ENCODE measurements at places on chromosomes 11 and 22.

DNA sequence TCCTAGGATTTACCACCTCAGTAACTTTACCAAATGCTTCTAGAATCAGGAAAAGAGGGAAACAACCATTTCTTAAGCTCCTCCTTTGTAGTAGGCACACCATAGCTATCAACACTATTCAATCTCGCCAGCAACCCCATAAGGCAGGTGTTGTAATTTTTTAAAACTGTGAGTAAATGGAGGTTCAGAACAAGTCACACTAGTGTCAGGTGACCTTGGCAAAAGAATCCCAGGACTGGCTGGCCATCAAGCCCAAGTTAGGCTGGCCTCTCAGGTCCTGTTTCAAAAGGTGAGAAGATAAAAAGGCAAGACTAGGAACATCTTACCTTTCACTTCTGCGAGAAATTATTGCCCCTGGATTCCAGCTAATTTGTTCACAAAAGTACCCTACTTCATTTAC is 713 bp downstream of the TOP3B start:
- DNase-seq, result no peak

DNA sequence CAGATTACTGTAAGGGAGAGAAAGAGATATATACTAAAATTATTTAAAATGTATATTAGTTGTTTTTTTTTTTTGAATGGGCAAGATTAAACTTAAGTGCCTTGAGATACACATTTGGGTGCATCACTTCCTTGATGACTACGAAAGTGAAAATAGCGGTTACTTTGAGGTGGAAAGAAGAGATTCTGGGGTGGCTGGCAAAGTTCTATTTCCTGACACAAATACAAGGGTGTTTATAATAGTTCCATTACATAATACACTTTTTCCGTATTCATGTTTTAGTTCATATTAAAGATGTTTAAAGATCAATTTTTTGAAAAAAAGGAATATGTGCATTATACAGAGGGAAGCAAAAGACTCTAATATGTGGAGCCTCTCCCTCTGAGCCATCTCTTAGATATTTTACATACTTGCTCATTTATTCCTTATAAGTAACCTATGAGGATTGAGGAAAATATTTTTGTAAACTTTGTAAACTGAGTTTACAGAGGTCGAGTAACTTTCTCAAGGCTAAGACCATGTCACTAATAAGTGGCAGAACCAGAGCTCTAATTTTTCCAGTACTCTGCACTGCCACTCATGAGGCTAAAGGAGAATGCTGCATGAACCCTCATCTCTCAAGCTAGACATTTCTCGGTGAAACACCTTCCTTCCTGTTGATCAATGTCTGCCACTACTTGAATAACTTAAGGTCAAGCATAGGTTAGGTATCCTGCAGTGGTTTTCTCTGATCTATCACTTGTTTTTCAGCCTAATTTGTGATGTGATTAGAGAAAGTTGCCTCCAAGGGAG is 58.6 kb downstream of the DDIAS start:
- no peak for DNase-seq

DNA sequence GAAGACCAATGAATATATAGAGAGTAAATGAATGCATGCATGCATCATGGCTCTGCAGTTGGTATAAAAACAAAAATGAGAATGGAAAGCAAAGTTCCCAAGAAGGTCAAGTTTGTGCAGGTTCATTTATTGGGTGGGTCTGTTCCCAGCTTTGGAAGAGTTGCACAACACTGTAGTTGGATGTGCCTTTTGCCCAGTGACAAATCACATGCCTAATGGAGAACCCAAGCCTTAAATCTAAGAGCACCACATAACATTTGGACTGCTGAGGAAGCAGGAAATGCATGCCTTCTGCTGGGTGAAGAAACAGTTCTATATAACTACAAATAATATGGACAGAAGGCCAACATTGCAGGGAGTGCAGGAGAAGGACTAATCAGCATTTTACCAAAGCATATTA is 30.6 kb downstream of the PRCP start:
- DNase-seq, result no peak

GRCh38 chr11:26204101-26204500 is 127.8 kb upstream of the ANO3 start:
- DNase-seq, result no peak

GRCh38 chr11:1348146-1348795 is 38.8 kb upstream of the TOLLIP start:
- no peak for DNase-seq

- DNase-seq, result no peak
Observed at GRCh38 chr11:118064956-118065355, 11.9 kb upstream of the TMPRSS4 start.

DNA sequence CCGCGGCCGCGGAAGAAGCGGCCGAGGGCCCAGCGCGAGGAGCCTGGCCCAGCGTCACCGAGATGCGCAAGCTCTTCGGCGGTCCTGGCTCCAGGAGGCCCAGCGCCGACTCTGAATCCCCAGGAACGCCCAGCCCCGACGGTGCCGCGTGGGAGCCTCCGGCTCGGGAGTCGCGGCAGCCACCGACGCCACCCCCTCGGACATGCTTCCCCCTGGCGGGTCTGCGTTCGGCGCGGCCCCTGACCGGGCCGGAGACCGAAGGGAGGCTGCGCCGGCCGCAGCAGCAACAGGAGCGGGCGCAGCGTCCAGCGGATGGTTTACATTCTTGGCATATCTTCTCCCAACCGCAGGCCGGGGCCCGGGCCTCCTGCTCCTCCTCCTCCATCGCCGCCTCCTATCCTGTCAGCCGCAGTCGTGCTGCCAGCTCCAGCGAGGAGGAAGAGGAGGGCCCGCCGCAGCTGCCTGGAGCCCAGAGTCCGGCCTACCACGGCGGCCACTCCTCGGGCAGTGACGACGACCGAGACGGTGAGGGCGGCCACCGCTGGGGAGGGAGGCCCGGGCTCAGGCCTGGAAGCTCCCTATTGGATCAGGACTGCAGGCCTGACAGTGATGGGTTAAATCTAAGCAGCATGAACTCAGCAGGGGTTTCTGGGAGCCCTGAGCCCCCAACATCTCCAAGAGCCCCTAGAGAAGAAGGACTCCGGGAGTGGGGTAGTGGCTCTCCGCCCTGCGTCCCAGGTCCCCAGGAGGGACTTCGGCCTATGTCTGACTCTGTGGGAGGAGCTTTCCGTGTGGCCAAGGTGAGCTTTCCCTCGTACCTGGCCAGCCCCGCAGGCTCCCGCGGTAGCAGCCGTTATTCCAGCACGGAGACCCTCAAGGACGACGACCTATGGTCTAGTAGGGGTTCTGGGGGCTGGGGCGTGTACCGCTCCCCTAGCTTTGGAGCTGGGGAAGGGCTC is 1.2 kb downstream of the ARHGEF17 start:
- DNase-seq, result no peak

DNA sequence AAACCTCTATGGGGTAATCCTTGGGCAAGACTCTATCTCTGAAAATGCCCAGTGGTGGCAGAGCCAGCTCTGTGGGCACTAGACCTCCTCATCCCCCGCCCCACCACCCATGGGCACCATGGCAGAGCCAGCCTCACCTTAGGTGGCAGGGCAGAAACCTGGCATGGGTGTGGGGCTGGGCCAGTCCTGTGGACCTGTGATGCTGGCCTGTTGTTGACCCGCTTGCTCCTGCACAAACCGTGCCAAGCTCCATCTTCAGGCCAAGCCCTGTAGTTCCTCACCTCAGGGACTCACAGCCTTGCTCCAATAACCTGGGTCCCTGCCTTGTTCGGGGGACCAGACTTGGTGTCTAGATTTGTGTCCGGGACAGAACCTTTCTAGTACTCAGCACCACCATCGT is 8.9 kb upstream of the SERPINH1 start:
- no peak for DNase-seq

GRCh38 chr11:127862406-127862805 is 725.0 kb downstream of the ETS1 start:
- DNase-seq, result no peak

DNA sequence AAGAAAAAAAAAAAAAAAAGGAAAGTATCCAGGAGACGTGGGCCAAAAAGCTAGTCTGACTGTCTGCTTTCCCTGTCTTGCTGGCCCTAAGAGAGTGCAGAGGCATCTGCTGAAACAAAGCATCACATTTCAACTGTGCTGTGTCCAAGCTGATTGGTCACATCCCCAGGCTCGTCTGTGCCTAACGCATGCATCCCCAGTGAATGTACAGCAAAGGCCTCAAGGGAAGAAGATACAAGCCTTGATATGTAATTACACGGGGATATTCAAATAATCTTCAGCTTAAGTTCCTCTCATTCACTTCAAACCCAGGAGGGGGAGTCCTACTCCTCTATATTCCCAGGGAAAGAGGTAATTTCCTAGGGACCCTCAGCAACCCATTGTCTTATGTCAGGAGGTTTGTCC is 5.4 kb upstream of the SORL1 start:
- no peak for DNase-seq

- DNase-seq, result no peak
Observed at GRCh38 chr11:59578369-59578768, 37.2 kb downstream of the OSBP start.

GRCh38 chr22:20399866-20400605 is 6.1 kb downstream of the ZNF74 start:
- DNase-seq, result no peak

- no peak for DNase-seq
Observed at GRCh38 chr11:69914286-69915150, 95.3 kb upstream of the FGF3 start.

DNA sequence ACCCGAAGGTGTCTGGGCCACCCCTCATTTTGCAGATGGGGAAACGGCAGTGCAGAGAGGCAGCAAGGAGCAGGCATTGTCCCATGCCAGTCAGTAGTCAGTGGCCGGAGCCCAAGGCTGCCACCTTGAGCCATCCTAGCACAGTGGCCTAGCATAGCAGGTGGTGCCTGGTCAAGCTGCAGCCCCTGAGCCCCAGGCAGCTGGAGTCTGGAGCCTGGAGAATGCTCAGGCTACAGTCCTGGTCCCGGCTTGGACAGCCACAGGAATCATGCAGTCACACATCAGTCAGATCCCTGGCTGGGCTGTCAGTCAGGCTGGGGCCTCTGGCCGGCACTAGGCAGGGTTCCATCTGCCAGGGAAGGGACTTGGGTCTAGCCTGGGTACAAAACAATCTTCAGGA is 18.6 kb downstream of the KCNC1 start:
- no peak for DNase-seq

- no peak for DNase-seq
Observed at GRCh38 chr11:134575504-134576230, 163.6 kb upstream of the B3GAT1 start.

DNA sequence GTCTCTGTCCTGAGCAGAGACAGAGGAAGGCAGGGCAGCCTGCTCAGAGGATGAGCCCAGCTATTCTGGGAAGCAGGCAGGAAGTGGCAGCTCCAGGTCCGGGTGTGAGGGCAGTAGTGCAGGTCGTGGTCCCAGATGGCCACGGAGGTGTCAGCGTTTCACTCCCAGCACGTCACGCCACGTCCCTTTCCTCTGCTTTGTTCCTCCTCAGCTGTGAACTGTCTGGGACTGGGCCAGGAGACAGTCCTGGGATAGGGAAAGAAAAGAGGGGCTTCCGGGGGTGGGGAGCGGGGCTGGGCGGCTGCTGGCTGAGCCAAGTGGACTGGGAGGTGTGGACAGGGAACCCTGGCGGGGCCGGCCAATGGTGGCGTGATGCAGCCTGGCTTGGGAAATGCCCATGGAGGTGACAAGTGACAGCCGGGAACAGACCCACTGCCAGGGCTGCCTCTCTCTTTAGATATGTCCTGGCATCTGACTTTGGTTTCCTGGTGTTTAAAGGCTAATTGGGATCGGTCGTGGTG is 64.7 kb downstream of the KCNQ1 start:
- no peak for DNase-seq

DNA sequence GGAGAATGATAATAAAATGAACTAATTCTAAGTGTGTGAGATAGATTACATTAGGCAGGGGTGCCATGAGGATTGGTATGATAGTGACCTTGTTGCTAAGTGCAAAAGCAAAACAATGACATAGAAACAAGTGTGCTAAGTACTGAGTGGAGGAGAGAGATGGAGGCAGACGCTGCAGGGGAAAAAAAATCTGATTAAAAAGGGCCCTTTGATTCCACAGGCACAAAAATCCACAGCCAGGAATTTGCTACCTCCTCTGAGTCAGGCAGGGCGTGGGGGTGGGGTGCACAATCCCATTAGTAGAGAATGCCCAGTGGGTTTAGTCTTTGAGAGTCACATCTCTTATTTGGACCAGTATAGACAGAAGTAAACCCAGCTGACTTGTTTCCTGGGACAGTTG is at the start of gene CNTF:
TSS of gene CNTF (plus strand) at position 322 of the 400 bp plus-strand sequence. CDS start 88 bp downstream, outside the sequence.
- DNase-seq, result no peak

- DNase-seq, result no peak
Observed at GRCh38 chr22:36874309-36874696, 13.5 kb downstream of the NCF4 start.

GRCh38 chr11:64387916-64388315 is 29.0 kb downstream of the RPS6KA4 start:
- DNase-seq, result no peak

- no peak for DNase-seq
Observed at GRCh38 chr22:30572210-30572609, 2.3 kb downstream of the GAL3ST1 start.

DNA sequence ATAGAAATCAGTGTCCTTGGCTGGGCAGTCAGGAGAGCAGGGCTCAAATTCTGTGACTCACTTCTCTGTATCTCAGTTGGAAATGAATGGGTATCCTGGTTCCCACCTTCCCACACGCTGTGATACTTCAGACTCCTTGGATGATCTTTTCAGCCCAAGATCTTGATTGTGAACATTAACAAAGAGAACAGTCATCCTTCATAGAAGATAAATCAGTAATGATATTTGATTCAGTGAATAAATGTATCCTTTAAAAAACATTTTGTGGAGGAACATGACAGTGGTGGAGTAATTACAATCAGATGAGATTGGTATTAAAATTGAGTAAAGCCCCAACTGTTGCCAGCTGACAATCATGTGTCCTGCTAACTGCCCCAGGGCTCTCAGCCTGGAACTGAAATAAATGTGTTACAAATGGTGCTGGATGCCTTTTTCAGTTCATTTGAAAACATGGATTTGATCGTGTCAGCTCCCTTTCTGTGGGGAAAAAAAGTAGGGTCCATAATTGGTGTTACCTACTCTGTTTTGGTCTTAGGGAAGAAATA is 72.9 kb upstream of the OR5AN1 start:
- DNase-seq, result no peak

DNA sequence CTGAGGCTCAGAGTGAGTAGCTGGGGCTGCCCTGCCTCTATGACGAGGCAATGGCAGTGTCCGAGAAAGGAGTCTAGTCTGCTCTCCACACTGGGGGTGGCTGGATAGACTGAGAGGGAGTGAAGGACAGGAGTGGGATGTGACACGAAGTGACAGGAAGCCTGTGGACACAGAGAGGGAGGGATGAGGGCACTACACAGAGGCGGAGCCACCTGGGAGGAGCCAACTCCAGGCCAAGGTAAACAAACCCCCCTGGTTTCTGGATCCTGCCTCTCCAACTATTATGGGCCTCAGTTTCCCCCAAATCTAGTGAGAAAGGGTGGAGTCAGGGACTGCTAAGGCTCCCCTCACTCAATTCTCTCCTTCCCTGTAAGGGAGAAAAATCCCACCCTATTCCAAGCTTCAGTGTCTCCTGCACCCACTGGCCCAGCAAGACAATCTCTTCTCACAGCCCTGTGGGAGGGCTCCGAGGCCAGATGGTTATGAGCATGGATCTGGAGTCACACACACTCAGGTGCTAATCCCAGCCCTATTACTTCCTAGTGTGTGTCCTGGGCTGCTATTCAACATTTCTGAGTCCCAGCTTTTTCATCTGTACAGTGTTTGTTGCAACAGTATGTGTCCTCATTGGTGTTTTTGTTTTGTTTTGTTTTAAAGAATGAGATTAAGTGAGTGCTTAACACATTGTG is 24.9 kb downstream of the ASPHD2 start:
- DNase-seq, result no peak

All from putamen (tissue), 1 donor.